ENCODE measurements at places on chromosomes 2 and 18. TPM values are rescaled to one million over a fixed set of nuclear protein-coding genes. Genes with fewer than 3 reads are reported as not detected.

TNFAIP6 gene
- 2.3 TPM for total RNA-seq

PPP1CB gene
- total RNA-seq, result 203 TPM

DYNAP gene
- total RNA-seq, result not detected

KCNJ13 gene
- not detected for total RNA-seq

ANXA4 gene
- 93.5 TPM for total RNA-seq

MLPH gene
- 27.3 TPM for total RNA-seq

ANKRD30B gene
- total RNA-seq, result 0.08 TPM

CLK1 gene
- 47.6 TPM for total RNA-seq

LYPD1 gene
- total RNA-seq, result 53.2 TPM

FAM124B gene
- total RNA-seq, result not detected

OSBPL1A gene
- total RNA-seq, result 21.4 TPM

CXCR4 gene
- 0.88 TPM for total RNA-seq

SLC16A14 gene
- 2.8 TPM for total RNA-seq

HOXD13 gene
- total RNA-seq, result not detected

CCDC74B gene
- 8.6 TPM for total RNA-seq

MAP2 gene
- 58.1 TPM for total RNA-seq

ALK gene
- not detected for total RNA-seq

FSIP2 gene
- 0.75 TPM for total RNA-seq

PROM2 gene
- 3.4 TPM for total RNA-seq

REG1B gene
- total RNA-seq, result not detected

CCDC141 gene
- total RNA-seq, result not detected

FOXD4L1 gene
- total RNA-seq, result not detected

SERPINB5 gene
- total RNA-seq, result 2.3 TPM

POTEI gene
- not detected for total RNA-seq

ZNF804A gene
- total RNA-seq, result not detected

RAPGEF4 gene
- 1.0 TPM for total RNA-seq

ALPG gene
- not detected for total RNA-seq

DSG4 gene
- total RNA-seq, result not detected

PTPN18 gene
- total RNA-seq, result 15.9 TPM
